Diencephalon (tissue), 1 donor: ENCODE measurements at places on chromosomes 16 and 17. TPM values are rescaled to one million over a fixed set of nuclear protein-coding genes. Genes with fewer than 3 reads are reported as not detected.

RAB26 gene
- 8.1 TPM for total RNA-seq

PAQR4 gene
- 28.4 TPM for total RNA-seq

CRLF3 gene
- total RNA-seq: 14.8 TPM

OTOP2 gene
- total RNA-seq: not detected

RNF222 gene
- total RNA-seq: not detected

PRAC2 gene
- total RNA-seq: not detected

IRX3 gene
- 6.5 TPM for total RNA-seq
